ENCODE measurements at places on chromosomes 5 and 9. TPM values are rescaled to one million over a fixed set of nuclear protein-coding genes. Genes with fewer than 3 reads are reported as not detected.

Gene SURF4
- total RNA-seq = 82.2 TPM

Gene OR1J2
- total RNA-seq = not detected

Gene ANKRD31
- total RNA-seq = 0.63 TPM

Gene PTCH1
- 10.2 TPM for total RNA-seq

Gene ANKRD18B
- 1.2 TPM for total RNA-seq

Gene NMUR2
- total RNA-seq = not detected

Gene PCDHGA9
- total RNA-seq = 0.42 TPM

Gene CMYA5
- 0.21 TPM for total RNA-seq

Gene LCN15
- total RNA-seq = not detected

Gene GMCL2
- total RNA-seq = not detected

Gene NSG2
- not detected for total RNA-seq

Gene MGAT4B
- total RNA-seq = 56.0 TPM

Gene ENTPD8
- total RNA-seq = not detected

Gene STRBP
- 13.6 TPM for total RNA-seq

Gene GOLM1
- total RNA-seq = 6.9 TPM

Gene HTR1A
- not detected for total RNA-seq

Gene SGCD
- total RNA-seq = 0.10 TPM

Gene CTSL
- 11.0 TPM for total RNA-seq

Gene IFNA16
- not detected for total RNA-seq

Gene INSL4
- total RNA-seq = not detected

Gene BAAT
- 0.10 TPM for total RNA-seq

Gene SLC36A3
- total RNA-seq = not detected

Gene OR13C3
- not detected for total RNA-seq

Gene GOLPH3
- total RNA-seq = 44.2 TPM

Gene DDX4
- not detected for total RNA-seq

Gene FEM1C
- 40.9 TPM for total RNA-seq

Gene CDC25C
- 1.2 TPM for total RNA-seq

Gene ZNF483
- total RNA-seq = 29.9 TPM

Gene C9
- not detected for total RNA-seq

Gene SLCO6A1
- total RNA-seq = not detected

Gene PCDHGA12
- total RNA-seq = 0.10 TPM

Gene DCTN3
- total RNA-seq = 43.6 TPM

All from mononuclear cell (primary cell).